ENCODE measurements at places on chromosomes 3 and 15.

DNA sequence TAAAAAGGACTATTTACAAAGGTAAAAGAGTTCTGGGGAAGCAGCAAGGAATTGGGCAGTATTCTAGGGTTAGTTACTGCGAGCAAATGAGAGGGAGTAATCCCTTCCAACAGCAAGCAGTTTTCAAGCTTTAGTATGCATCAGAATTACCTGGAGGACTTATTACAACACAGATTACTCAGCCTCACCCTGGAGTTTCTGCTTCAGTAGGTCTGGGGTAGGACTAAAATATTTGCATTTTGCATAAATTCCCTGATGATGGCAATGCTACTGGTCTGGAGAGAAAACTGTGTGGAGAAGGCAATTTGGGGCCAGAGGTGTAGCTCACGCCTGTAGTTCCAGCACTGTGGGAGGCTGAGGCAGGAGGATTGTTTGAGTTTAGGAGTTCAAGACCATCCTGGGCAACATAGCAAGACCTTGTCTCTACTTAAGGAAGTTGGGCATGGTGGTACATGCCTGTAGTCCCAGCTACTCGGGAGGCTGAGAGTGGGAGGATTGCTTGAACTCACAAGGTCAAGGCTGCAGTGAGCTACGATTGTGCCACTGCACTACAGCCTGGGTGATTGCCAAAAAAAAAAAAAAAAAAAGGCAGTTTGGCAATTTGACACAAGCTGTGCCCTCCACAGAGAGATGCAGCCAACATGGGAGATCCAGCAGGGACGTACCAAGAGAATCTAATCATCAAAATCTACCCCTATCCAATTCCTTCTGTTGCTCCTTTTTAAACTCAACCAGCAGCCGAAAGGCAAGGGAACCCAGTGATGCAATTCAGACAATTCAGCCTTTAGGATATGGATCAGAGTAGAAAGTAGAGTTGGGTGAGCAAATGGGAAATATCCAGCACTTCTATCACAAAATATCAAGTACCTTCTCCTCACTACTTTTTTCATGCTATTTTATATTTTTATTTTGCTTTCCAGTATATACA lies 27.1 kb upstream of the AP4E1 start:
- peak; percentile 93 for DNase-seq

- DNase-seq: peak; percentile 100
Measured at GRCh38 chr15:58498821-58499580, 67.2 kb downstream of the LIPC start.

GRCh38 chr3:11224870-11225229 lies 47.3 kb upstream of the ATG7 start:
- no peak for DNase-seq

- DNase-seq: no peak
Measured at GRCh38 chr3:23836536-23837230, 30.9 kb downstream of the UBE2E1 start.

- DNase-seq: peak; percentile 58
Measured at GRCh38 chr3:65539616-65540015, 499.1 kb downstream of the MAGI1 start.

DNA sequence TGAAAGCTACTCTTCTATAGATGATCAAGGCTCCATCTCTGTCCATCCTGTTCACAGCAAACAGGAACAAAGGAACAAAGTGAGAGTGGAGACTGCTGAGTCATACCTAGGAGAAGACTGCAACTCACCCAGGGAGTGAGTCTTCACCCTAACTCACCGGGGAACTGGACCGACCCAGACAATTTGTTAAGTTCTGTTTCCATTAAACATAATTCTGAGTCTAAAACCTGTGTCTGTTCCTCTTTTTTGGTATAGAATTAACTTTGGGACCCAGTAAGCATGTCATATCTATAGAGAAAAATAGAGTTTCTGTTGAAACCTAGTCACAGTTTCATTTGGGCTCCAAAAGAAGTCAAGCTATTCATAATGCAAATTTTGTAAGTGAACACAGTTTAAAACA lies 21.6 kb downstream of the CCDC80 start:
- DNase-seq: peak; percentile 42

GRCh38 chr3:174153871-174154270 lies 705.3 kb upstream of the NAALADL2 start:
- no peak for DNase-seq

DNA sequence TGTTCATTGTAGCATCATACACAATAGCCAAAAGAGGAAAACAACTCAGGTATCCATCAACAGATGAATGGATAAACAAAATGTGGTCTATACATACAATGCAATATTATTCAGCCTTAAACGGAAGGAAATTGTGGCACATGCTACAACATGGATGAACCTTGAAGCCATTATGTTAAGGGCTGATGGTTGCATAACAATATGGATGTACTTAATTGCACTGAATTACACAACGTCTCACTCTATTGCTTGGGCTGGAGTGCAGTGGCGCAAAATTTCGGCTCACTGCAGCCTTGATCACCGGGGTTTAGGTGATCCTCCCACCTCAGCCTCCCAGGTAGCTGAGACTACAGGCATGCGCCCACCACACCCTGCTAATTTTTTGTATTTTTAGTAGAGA lies 7.0 kb upstream of the TMEM62 start:
- DNase-seq: no peak

DNA sequence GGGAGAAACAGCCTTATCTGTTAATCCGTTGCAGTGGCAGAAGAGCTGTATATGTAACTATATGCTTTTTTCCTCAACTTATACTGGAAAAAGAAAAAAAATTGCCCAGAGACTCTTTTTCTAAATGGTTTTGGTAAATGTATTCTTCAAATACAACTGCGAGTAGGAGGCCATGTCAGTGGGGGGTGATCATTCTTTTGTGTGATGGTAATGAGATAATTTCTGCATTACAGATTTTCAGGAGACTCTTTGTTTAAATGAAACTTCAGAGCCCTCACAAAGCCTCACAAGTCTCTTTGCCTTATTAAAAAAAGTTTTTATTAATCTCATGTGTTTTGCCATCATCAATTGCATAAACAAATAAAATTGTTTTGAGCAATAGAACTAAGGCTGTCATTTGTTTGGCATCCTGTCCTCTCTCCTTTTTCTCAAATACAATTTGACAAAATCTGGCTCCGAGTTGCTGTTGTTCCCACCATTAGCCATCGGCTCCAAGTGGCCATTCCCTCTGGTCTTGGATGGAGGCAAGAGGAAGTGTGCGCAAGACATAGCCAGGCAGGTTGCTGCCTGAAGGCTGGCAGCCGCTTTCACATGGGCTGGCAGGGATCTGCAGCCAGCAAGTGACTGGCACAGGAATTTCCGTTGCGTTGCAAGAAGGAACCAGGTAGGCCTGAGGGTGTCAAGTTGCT lies 116.7 kb downstream of the FNDC3B start:
- peak; percentile 83 for DNase-seq

- no peak for DNase-seq
Measured at GRCh38 chr15:39654304-39654703, 73.4 kb downstream of the THBS1 start.

DNA sequence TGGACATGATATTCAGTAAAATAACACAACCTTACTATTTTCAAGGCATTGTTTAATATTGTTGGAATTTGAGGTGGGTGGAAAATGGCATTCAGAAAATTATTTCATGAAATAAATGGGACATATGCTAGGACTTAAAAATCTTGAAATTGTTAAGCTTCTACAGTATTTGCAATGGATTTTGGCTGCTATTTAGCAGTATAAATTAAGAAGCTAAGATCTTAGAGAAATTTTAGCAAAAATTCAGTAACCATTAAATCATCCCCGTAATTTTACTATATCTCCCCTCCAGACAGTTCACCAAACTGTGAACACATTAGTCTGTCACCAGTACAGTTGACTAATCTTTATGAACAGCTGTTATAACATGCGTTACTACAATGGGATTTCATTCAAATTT lies 8.2 kb downstream of the DIPK2A start:
- DNase-seq: no peak

GRCh38 chr3:13200465-13200864 lies 127.2 kb upstream of the IQSEC1 start:
- no peak for DNase-seq

GRCh38 chr3:4751502-4752101 lies 227.6 kb upstream of the BHLHE40 start:
- DNase-seq: peak; percentile 99

- peak; percentile 82 for DNase-seq
Measured at GRCh38 chr3:124514683-124515082, 215.6 kb upstream of the UMPS start.

GRCh38 chr3:150581174-150581573 lies 21.9 kb upstream of the SELENOT start:
- DNase-seq: no peak

- no peak for DNase-seq
Measured at GRCh38 chr3:148042663-148043445, 633.7 kb downstream of the ZIC1 start.

DNA sequence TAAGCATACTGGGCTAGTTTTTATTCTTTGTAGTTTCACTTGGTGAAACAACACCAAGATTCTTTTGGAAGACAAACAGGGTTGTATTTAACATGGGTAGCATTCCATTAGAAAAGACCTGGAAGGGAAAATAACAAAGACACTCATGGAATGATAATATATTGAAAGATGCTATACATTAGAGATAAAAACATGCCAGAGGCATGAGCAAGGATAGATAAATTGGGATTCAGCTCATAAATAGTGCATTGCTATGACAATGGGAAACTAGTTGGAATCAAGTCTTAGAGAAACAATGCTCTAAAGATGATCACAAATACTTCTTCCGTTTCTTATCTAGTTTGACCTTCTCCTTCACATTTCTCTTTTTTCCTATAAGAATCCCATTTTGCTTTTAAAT lies 677.4 kb downstream of the ZNF385D start:
- no peak for DNase-seq

GRCh38 chr3:196517919-196518318 lies 2.8 kb upstream of the SMCO1 start:
- DNase-seq: no peak

GRCh38 chr15:91911844-91912243 lies 58.3 kb downstream of the SLCO3A1 start:
- DNase-seq: no peak

DNA sequence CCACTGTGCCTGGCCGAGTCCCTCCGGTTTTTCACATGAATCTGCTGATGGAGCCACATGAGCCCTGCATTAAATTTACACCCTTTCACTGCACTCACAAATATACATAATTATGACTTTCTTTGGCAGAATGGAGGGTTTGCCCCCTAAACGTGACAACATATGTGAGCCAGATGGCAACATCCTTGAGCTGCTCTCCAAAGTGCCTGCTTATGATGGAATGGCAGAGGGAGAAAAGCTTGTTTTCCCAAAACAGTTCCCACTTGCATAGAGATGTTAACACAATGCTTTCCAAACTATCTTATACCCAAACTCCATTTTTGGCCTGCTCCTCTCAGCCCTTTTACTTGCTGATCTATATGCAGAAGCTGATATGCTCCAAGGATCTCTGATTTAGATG lies 54.9 kb downstream of the ABCC5 start:
- no peak for DNase-seq

DNA sequence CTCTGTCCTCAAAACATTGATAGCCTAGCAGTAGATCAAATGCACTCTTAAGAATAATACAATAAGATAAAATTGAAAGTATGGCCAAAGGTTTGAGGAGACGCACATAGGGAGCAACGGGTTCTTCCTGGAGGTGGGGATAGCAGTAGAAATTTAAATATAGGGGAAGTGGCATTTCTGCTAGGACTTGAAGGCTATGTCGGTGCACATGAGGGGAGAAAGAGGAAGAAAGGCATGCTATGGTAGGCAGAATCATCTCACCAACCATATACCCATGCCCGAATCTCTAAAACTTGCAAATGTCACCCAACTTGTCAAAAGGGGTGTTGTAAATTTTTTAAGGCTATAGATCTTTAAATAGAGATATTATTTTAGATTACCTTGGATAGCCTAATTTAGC lies 735.1 kb upstream of the LMCD1 start:
- DNase-seq: no peak

- DNase-seq: no peak
Measured at GRCh38 chr3:13070391-13071070, 2.7 kb downstream of the IQSEC1 start.

GRCh38 chr3:158181096-158181495 lies 71.2 kb downstream of the RSRC1 start:
- no peak for DNase-seq

- DNase-seq: no peak
Measured at GRCh38 chr3:77195766-77196545, 156.1 kb downstream of the ROBO2 start.

DNA sequence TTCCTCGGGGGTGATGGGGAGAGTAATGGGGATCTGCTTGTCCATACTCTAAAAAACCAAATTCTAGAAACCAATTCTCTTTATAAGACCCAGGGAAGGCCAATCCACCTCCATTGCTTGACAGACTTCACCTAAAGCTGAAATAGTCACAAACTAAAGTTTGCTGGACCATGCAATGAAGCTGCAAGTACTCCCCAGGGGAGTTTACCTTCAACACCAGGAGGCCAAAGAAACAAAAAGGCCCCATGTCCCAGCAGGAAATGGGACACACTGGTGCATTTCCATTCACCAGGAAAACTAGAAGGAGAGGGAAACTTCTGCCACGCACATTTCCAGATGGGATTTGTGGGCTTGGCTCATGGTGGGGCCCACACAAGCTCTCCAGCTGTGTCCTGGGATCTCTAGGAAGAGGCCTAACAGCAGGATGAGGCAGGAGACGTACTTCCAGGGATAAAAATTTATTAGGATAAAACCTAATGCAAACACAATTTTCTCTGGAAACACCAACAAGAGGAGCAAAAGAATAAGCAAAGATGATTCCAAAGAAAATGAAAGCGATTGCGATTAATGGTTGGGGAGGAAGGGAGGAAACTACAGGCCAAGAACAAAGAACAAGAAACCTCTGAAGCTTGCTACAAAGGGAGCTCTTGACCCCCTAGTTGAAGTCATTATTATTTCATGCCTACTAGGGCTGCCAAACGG lies 238.0 kb upstream of the LRTM1 start:
- DNase-seq: no peak

DNA sequence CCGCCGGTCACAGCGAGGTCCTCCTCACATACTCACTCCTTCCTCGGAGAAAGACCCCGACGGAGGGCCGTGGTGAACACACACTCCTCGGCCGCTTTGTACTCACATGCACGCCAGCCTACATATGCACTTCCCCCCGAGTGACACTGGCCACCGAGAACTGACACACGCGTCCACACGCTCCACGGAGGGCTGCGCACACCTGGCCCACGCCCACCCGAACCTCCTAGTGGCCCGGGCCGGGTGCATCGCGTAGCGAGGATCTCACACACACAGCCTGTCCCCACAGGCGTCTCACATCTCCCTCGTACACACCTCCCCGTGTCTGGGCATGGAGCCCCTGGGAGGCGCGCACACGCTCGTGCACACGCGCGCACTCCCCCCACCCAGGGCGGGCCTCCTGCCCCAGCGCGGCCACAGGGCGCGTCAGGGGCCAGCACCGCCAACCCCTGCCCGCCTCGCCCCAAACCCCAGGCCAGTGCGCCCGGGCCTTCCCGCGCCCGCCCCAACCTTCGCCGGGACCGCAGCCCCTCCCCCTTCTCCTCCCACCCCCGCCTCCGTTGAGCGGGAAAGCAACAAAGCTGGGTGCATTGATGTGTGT lies 411 bp upstream of the C3orf70 start:
- no peak for DNase-seq

GRCh38 chr15:47963265-47963664 lies 157.5 kb upstream of the SLC24A5 start:
- DNase-seq: no peak

Data from renal cortical epithelial cell (primary cell).